Left colon (tissue), 2 donors: ENCODE measurements at places on chromosomes 12 and 14.

GRCh38 chr14:104274806-104275205 lies 136.4 kb downstream of the KIF26A start:
- no peak for DNase-seq

- no peak for DNase-seq
Measured at GRCh38 chr12:87960566-87960965, 68.6 kb downstream of the C12orf50 start.

GRCh38 chr12:68759852-68760251 lies 13.9 kb downstream of the SLC35E3 start:
- DNase-seq, result no peak

GRCh38 chr14:75025082-75025481 lies 22.4 kb downstream of the EIF2B2 start:
- no peak for DNase-seq

DNA sequence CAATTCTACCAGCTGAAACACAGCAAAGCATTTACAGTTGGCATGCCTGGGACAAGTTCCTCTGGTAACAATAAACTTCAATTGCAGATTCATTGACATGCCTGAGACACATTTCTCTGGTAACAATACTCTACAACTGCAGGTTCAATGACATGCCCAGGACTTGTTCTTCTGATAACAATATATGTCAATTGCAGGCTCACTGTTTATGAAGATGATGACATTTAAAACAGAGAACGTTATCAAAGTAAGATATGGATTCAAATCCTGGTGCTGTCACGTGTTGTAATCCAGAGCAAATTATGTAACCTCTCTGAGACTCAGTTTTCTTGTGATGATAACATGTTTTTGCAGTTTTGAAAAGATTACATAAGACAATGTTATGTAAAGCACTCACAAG lies 20.5 kb downstream of the KITLG start:
- no peak for DNase-seq

GRCh38 chr12:69189378-69189978 lies 49.9 kb upstream of the CPSF6 start:
- DNase-seq, result no peak

GRCh38 chr14:96660123-96660522 lies 137.1 kb upstream of the VRK1 start:
- no peak for DNase-seq

GRCh38 chr14:41419709-41420108 lies 187.0 kb upstream of the LRFN5 start:
- DNase-seq, result no peak

GRCh38 chr12:113149361-113150150 lies at the start of gene CFAP73:
TSS of gene CFAP73 (plus strand) at chr12:113149724. CDS start at chr12:113149858, 134 bp downstream.
- peak; percentile 77 for DNase-seq

- DNase-seq, result peak; percentile 42
Measured at GRCh38 chr14:100653409-100653808, 66.2 kb upstream of the BEGAIN start.

- DNase-seq, result no peak
Measured at GRCh38 chr14:91018481-91018880, 42.0 kb downstream of the RPS6KA5 start.

GRCh38 chr14:97395068-97395467 lies 597.9 kb downstream of the VRK1 start:
- no peak for DNase-seq

GRCh38 chr12:124097701-124098100 lies 124.7 kb downstream of the ZNF664 start:
- DNase-seq, result no peak

GRCh38 chr12:117313926-117314325 lies 47.5 kb downstream of the NOS1 start:
- no peak for DNase-seq

DNA sequence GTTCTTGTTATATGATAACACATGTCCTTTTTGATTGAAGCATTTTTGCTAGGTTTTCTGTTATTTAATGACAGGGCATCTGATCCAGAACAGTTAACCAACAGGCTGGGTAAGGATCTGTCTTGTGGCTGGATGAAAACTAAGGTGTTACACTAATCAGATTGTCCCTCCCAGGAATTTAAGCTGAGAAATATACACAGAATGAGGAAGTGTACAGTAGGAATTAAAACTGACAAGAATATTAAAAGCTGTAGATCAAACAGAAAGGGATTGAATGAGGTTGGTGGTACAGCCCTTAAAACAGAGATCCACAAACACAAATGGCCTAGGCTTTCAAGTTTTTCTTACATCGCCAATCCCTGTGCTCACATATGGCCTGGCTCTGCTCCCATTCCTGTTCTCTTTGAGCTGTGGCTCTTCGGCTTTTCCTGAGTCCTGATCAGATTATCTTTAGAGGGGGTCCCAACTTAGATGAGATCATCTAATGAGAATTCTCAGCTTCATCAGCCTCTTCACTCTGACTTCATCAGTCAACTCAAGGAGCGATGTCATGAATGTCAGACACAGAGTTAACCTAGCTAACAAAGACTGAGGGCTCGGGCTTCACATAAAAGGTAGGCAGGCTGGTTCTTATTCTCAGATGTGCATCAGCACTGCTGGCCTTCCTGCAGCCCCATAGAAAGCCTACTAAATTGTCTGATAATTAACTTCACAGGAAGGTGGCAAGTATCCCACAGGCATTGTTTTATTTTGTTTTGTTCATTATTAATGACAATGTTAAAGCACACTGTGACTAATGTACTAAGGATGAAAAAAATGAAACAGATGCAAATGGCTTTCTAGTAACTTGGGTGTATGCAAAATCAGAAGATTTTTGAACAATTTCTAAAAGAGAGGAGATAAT lies 11.4 kb downstream of the PYGL start:
- no peak for DNase-seq

GRCh38 chr12:122672515-122672914 lies 30.6 kb downstream of the HCAR2 start:
- DNase-seq, result no peak

DNA sequence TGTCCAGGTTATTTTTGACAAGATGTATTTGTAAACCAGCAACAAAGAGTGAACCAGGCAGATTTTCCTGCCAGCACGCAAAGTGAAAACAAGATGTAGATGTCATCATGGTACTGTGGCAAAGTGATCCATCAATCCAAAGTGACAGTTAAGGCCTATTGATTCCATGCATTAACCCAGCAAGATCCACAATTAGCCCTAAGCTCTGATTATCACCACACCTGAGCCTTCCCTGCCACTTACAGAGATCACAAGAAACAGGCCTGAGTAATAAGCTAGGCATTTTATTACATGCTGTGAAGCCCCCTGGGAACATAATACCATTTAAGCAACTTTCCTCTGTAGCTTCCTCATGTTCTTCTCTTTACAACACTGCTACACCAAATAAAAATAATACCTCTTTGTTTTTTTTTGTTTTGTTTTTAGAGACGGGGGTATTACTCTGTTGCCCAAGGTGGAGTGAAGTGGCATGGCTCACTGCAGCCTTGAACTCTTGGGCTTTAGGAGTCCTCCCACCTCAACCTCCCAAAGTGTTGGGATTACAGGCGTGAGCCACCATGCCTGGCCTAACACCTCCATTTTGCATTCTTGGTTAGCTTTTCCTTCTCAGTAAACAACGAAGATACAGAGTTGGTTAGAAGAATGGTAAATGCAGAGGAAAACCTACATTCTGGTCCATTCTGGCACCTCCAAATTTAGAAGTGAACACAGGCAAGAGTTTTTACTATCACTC lies 85.5 kb downstream of the STON2 start:
- no peak for DNase-seq
